DMS153 (cell line): ENCODE measurements at places on chromosomes 1 and 21.

DNA sequence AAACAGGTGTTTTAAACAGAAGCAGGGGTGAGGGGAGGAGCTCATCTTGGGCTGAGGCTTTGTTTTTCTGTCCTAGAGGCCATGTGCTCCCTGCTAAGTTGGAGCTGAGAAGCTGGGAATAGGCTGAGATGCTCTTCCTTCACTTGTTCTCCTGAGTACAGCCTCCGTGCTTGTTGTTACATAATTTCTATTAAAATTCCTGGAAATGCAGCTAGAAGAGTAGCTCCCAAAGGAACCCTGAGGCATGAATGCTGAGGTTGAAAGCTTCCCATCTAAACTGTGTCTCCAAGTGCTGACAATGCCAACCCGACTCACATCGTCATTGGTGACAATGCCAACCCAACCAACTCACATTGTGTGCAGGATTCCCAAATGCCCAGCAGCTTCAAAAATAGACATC is 12.6 kb upstream of the ITPKB start:
- no peak for DNase-seq

GRCh38 chr1:219247441-219247840 is 73.8 kb downstream of the LYPLAL1 start:
- no peak for DNase-seq

DNA sequence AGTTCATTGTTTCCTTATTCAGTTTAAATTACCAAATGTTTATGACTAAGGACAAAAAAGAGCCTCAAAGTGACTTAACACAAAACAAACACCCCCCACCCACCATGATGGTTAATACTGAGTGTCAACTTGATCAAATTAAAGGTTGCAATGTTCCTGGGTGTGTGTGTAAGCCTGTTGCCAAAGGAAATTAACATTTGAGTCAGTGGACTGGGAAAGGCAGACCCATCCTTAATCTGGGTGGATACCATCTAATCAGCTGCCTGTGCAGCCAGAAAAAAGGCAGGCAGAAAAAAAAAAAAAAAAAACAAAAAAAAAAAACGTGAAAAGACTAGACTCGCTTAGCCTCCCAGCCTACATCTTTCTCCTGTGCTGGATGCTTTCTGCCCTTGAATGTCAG is 543.4 kb downstream of the NEGR1 start:
- no peak for DNase-seq

DNA sequence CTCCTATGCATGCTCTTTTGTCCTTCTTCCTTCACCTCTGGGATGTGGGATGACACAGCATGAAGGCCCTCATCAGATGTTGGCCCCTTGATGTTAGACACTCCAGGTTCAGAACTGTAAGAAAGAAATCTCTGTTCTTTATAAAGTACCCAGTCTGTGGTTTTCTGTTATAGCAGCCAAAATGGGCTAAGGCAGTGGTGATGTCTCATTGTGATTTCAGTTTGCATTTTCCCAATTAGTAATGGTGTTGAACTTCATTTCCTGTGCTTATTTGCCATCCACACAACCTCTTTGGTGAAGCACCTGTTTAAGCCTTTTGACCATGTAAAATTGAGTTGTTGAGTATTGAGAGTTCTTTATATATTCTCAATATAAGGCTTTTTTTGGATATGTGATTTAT is 129.3 kb upstream of the C1orf174 start:
- no peak for DNase-seq

GRCh38 chr1:55916907-55917306 is 662.5 kb downstream of the PLPP3 start:
- no peak for DNase-seq
